ENCODE measurements at places on chromosomes 11 and 22.
A peak's percentile ranks its signal among the peaks of the same experiment; 100 is the strongest.

- DNase-seq, result no peak
These were observed 288.8 kb downstream of the SWAP70 start for GRCh38 chr11:9952511-9953196.

- peak; percentile 62 for DNase-seq
These were observed 2.6 kb upstream of the SUN2 start for GRCh38 chr22:38758276-38758945.

DNA sequence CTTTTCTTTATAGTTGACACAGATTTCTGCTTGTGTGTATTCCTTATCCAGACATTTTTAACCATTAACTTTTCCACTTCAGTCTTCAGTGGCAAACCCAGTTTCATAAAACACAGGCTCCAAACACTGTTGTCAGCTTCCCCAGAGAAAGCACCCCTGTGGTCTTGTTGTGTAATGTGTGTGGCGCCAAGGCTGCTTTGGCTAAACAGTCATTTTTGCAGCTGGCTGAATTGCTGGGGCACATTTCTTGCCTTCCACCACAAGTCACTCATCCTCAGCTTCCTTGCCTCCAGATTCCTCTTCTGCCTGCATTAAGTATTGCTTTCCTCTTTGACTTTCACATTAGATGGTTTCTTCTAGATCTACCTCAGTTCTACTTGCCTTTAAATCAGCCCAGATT is 40.5 kb downstream of the ARHGAP1 start:
- no peak for DNase-seq

GRCh38 chr11:133825156-133825555 is 20.2 kb downstream of the SPATA19 start:
- DNase-seq, result no peak

- no peak for DNase-seq
These were observed 9.4 kb upstream of the NAP1L4 start for GRCh38 chr11:3001496-3001895.

- DNase-seq, result no peak
These were observed 28.4 kb downstream of the MMP13 start for GRCh38 chr11:102926961-102927623.

All from stimulated activated CD4-positive, alpha-beta T cell treated with anti-CD3 and anti-CD28 coated beads, Interleukin-2, amount 100 ng/mL, for 48 hours (primary cell).